NAMALWA (cell line): ENCODE measurements at places on chromosomes 7 and 10.

GRCh38 chr10:102150970-102151773 lies 1.0 kb upstream of the NOLC1 start:
- peak; percentile 38 for DNase-seq

GRCh38 chr10:61845950-61846268 lies 55.6 kb upstream of the ARID5B start:
- DNase-seq: no peak

- no peak for DNase-seq
These were observed 235.1 kb downstream of the SEMA3E start for GRCh38 chr7:83413831-83414230.

GRCh38 chr10:69401416-69401815 lies 15.3 kb downstream of the TACR2 start:
- DNase-seq: no peak

GRCh38 chr10:82628373-82628772 lies 753.4 kb downstream of the NRG3 start:
- no peak for DNase-seq

- no peak for DNase-seq
These were observed 32.2 kb upstream of the ITGB8 start for GRCh38 chr7:20298486-20298901.

DNA sequence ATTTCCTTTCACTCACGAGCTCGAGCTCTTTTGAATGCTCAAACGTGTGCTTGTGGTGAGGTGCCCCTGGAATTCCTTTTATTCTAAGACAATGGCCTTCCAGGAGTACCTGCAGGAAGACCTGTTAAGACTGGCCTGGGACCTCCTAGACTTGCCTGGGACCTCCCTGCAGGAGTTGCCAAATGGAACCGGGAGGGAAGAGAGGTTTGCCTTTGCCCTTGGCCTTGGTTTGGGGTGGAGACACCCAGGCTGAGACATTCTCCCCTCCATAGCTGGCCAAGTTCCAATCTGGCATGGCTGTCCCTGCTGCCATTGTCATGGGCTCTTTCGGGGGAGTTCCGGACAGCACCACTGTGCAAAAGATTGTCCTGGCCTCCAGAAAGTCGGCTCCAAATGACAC lies 39.7 kb downstream of the DNAJB12 start:
- no peak for DNase-seq

GRCh38 chr7:157793087-157793353 lies 456.2 kb downstream of the DNAJB6 start:
- no peak for DNase-seq

DNA sequence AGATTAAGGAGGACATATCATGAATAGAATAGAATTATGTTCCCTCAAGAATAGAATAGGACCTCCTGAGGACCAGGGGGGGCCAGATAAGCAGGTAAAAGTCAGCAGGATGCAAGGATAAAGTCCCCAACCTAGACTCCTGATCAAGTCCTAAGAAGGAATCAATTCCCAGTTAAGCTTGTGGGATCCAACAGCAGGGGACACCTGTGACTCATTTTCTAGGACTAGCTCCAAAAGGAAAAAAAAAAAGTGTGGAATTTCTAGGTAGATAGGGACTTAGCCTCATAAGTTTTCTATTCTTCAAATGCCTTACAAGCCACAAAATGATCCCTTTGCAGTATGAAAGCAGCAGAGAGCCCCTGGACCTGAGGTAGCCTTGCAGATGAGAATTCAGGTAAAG lies 336.2 kb downstream of the WDR11 start:
- no peak for DNase-seq

GRCh38 chr7:1314021-1314907 lies 81.6 kb downstream of the UNCX start:
- DNase-seq: no peak

- DNase-seq: no peak
These were observed 208.4 kb upstream of the KLF14 start for GRCh38 chr7:130942211-130942964.

DNA sequence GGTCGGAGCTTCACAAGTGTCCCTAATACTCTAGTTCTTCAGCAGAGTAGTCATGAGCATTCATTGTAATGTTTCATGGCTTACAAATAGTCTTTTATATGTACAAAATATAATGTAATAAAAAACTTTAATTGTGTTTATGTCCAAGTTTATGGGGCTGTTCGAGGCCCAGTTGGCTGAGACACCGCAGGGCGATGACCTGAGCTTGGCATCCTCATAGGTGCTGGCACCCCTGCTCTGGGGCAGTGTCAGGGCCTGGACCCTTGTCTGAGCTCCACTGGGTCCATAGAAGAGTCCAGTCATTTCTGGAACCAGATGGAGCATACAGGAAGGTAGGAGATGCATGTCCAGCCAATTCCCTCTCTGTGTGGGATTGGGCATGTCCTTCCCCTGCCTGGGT lies 12.9 kb upstream of the ZMIZ1 start:
- DNase-seq: no peak

DNA sequence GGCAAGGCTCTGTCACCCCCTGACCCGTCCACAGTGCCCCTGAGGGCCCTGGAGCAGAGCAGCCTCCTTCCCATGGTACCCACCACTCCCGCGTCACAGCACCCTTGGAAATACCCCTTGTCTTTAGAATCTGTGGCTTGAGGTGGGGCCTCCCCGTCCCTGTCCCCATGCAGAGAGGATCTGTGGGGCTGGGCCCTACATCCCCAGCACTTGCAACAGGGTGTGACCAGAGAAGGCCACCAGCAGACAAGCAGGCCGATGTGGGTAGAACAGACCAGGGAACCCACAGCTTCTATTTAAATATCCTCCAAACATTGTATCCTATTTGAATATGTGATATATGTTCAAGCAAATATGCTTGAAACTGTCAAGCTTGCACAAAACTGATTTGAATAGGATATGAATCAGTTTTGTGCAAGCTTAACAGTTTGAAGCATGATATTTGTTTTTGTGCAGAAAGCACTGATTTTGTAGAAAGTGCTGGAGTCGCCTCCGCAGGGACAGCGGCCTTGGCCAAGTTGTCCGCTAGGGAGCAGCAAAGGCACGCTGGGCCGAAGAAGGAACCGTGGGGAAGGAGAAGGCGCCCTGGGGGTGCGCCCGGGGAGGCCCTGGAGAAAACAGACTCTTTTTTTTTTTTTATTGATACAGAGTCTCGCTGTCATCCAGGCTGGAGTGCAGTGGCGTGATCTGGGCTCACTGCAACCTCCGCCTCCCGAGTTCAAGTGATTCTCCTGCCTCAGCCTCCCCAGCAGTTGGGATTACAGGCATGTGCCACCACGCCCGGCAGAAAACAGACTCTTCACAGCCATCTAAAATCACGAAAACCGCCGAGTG lies 2.2 kb downstream of the CFAP46 start:
- peak; percentile 55 for DNase-seq

DNA sequence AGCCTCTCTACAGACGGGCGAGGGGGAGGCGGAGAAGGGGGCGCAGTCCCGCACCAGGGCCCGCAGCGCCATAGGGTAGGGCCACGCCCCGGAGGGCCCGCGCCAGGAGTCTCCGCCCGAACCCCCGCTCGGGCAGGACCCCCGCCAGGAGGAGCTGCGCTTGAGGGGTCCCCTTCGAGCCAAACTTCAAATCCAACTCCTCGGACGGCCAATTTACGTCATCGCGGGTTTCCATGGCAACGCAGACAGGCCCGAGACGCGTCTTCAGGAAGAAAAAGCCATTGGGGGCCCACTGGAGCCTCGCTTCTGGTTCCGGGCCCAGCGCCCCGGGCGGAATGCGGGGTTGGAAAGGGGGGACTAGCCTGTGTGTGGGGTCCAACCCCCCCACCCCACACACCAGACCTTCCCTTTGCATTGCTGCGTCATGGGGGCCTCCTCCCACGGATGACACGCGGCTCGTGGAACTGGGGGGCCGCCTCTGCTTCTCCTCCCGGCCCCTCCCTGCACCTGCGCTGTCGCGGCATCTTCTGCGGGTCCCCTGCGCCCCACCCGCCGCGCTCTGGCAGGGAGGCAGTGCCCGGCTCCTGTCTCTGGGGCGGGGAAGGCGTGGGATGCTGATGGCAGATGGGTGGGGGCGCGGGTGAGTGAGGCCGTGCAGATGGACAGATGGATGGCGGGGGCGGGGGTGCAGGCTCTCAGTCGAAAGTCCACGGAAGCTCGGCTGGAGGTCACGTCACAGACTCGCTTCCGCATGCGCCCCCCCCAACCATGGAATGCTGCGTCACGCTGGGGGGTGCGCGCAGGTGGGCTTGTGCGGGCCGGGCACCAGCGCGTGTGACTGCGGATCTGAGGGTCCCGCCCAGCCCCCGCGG lies 1.2 kb downstream of the CALY start:
- no peak for DNase-seq

GRCh38 chr10:37263304-37263703 lies 137.9 kb downstream of the ANKRD30A start:
- DNase-seq: peak; percentile 16

DNA sequence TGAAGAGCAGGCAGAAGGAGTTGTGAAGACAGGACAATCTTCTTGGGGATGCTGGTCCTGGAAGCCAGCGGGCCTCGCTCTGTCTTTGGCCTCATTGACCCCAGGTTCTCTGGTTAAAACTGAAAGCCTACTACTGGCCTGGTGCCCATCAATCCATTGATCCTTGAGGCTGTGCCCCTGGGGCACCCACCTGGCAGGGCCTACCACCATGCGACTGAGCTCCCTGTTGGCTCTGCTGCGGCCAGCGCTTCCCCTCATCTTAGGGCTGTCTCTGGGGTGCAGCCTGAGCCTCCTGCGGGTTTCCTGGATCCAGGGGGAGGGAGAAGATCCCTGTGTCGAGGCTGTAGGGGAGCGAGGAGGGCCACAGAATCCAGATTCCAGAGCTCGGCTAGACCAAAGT lies 1.5 kb downstream of the CHPF2 start:
- no peak for DNase-seq

DNA sequence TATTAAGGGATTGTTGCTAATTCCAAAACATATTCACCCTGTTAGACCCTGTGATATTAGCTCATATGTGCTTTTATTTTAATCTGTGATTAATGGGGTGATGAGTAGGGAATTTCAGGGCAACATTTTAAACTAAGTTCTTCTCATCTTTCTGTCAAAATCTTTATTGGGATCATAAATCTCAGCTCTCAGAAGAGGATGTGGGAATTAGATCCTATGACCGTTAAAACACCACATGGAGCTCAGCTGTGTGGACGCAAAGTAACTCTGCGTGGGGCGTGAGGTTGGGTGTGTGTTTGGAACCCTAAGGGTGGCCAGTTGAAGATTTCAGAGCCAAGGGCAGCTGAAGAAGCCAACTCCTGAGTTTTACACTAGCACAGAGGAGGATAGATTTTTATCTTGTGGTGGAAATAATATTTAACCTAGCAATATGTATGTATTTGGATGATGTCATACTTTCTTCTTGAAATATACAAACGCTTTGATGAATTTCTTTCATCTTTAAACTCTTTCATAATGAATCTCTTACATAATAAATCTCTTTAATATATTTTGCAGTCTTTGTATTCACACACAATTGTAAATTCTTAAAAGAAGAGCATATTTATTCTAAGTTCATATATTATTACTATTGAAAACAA lies 64.4 kb downstream of the EPDR1 start:
- DNase-seq: no peak

DNA sequence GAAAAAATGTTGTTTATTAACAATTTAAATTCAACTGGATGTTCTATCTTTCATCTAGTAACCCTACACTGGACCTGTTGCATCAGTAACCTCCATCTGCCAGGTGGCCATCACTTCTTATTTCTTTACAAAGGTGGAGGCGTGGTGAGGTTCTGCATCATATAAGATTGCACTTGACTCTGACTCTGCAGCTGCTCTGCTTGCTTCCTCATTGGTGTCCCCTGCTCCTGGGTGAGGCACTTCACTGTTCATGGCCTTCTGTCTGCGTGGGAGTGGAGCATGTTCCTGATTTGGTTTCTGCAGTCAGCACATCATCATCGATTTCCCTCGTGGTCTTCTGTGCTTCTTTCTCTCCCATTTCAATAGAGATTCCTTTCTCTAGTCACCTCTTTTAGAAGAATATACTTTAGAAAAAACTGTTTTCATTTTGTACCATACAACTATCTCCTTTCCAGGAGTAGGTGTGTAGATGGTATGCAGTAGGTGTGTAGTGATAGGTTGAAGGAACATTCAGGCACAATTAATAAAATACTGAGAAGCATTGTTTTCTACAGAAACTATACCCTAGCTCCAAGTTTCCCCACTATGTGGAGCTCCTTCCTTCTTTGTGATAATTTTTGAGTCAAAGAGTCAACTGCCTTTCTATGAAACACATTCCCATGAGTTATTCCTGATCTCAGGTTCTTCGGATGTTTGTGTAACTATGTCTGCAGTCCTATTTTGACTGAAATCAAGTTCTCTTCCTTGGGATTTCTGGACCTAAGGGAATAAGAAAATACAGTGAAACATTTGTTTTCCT lies 231.7 kb upstream of the CNTNAP2 start:
- peak; percentile 30 for DNase-seq

GRCh38 chr10:65518379-65518778 lies 1407.5 kb upstream of the LRRTM3 start:
- DNase-seq: no peak
